ENCODE measurements at places on chromosomes 4 and X. TPM values are rescaled to one million over a fixed set of nuclear protein-coding genes. Genes with fewer than 3 reads are reported as not detected.

DNA sequence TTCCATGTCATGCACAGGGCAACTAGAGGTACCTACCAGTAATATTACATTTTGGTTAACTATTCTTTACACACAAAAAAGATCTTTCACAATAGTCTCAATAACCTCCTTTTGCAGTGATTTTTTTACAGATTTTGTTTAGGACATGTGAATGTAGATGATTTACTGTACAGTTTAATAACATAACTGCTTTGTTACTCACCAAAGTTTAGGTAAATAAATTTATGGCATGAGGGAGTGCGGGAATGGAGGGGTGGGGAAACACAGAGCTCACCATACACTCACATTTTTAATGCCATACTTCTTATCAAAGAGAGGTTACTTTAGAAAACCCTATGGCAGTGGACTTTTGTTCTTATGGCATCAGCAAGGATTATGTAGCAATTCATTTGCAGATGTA is 93.1 kb upstream of the TEX13A start:
- DNase-seq = no peak

GRCh38 chr4:22695029-22695428 is 2.3 kb downstream of the GBA3 start:
- DNase-seq = no peak

Gene SLIT2
- total RNA-seq = 4.2 TPM

Gene QRFPR
- not detected for total RNA-seq

- no peak for DNase-seq
These were observed 225.1 kb upstream of the ITM2A start for GRCh38 chrX:79592259-79592658.

Data from lower leg skin (tissue), 4 donors.